ENCODE measurements at places on chromosomes 12 and 14.

DNA sequence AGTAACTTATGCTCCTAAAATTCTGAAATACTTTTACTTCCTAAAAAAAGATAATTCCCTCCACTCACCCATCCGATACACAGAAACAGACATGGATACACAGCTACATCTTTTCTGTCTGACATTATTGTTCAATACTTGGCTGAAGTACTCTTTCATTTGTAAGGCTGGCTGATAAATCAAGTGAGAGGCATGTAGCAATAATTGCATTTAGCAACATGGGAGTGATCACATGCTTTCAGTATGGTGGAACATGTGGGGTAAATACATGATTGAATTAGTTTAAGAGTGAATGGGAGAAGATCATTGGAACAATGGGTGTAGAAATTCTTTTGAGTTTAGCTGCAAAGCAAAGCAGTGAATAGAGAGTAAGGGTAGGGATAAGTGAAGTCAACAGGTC lies 25.6 kb downstream of the PTPRQ start:
- DNase-seq = no peak

- no peak for DNase-seq
Observed at GRCh38 chr12:95959107-95959506, 16.0 kb downstream of the AMDHD1 start.

DNA sequence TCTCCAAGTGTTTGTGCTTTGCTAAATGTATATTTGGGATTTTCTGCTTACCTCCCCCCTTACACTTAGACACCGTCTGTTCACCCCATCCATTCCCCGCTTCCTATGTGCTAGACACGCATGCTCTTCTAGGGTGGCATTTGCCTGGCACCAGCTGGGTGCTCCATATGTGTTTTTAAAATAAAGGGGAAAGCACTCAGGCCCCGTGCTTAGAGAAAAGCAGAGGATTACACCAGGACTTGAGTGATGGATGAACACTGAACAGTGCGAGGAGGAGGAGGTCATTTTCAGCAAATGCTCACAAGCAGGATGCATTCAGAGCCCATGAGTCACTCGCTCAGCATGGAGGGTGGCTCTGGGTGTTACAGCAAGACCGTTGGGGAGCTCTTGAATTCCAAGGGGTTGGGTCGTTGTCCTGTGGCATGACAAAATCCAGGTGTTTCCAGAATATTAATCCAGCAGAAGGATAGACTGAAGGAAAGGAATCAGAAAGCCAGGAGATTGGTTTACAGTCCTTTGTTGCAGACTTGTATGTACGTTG lies 2.9 kb upstream of the BDKRB1 start:
- DNase-seq = no peak

GRCh38 chr12:27462151-27462694 lies 15.7 kb downstream of the SMCO2 start:
- DNase-seq = no peak

- no peak for DNase-seq
Observed at GRCh38 chr12:123531091-123531490, 2.4 kb downstream of the RILPL1 start.

DNA sequence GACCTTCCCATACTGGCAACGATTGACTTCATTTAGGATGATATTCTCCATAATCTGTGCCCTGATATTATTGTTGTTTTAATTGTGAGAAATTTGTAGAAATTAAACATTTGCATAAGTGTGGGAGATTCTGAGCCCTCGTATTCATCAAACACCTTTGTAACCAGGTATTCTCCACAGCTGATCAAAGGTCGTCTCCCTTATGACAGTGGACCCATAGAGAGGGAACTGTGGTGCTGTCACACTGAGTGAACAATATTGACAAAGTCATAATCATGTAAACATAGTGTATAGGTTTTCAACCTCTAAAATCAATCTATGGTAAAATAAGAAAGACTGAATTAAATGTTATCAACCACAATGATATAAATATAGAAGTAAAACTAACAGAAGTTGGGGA lies 14.9 kb upstream of the PLEKHG3 start:
- no peak for DNase-seq

DNA sequence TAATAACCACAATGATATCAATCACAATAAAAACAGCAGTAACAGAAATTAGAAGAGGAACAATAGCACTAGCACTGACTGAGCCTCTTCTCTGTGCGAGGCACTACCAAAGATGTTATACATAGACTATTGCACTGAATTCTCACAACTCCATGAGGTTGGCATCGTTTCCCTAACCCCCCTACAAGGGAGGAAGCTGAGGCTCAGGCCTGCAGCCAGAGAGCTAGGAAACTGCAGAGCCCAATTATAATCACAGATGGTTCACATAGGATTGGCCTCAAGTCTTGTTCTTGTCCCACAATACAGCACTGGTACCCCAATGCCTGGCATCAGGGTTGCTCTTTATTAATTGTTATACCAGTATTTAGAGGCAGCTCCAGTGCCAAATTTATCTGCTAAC lies 278.0 kb downstream of the CEP128 start:
- DNase-seq = no peak

DNA sequence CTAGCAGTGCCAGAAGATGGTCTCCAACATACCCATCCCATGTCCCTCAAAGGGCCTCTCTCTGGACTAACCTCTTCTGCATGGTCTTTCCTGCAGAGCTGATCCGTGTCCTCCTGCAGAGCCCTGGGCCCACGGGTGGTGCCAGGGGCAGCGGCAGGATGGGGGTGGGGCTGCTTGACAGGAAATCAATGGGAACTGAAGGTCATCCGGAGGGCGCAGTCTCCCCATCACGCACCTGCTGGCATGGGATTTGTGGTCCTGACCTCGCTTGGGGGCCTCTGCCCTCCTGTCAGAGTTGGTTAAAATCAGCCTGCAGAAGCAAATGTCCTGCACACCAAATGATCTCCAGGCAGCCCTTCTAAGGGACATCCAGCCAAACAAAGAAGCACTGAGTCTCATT lies 110.2 kb downstream of the DPF3 start:
- DNase-seq = no peak

DNA sequence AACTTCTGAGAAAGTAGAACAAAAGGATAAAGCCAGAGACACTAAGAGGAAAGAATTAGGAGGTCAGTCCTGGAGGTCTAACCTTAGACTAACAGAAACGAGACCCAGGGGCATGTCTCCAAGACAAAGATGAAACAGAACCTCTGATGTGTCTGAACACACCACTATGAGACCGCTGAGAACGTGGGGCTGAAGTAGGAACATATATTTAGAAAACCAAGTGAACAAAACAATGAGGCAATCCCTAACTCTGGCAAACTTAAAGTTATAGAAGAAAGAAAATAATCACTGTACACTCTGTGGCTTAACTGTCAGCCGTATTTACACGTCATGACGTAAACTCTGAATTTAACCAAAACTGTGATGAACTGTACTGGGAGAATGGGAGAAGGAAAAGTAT lies 17.9 kb downstream of the KCTD10 start:
- DNase-seq = no peak

GRCh38 chr14:49464885-49465284 lies 121.3 kb downstream of the RPS29 start:
- DNase-seq = no peak

- no peak for DNase-seq
Observed at GRCh38 chr12:52035190-52035589, 16.1 kb upstream of the NR4A1 start.

DNA sequence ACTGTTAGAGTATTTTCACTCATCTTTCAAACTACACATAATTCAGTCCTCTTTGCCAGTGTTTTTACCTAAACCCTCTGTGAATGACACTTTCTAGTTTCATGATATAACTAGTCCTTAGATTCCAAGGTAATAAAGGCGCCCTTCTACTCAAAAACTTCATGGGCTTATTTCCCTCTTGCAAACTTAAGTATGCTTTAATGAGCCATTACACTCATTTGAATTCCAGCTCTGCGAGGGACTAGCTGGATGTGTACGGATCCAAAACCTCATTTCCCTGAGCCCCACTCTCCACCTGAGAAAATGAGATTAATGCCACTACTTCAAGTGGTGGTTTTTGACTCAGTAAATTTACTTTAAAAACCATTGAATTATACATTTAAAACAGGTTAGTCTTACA lies 141.1 kb downstream of the NDUFA12 start:
- DNase-seq = no peak

GRCh38 chr12:111753144-111753881 lies 13.4 kb upstream of the ALDH2 start:
- DNase-seq = no peak

GRCh38 chr14:40139657-40140056 lies 707.4 kb upstream of the FBXO33 start:
- DNase-seq = no peak

- DNase-seq = no peak
Observed at GRCh38 chr12:14962797-14963196, 1.4 kb upstream of the ARHGDIB start.

DNA sequence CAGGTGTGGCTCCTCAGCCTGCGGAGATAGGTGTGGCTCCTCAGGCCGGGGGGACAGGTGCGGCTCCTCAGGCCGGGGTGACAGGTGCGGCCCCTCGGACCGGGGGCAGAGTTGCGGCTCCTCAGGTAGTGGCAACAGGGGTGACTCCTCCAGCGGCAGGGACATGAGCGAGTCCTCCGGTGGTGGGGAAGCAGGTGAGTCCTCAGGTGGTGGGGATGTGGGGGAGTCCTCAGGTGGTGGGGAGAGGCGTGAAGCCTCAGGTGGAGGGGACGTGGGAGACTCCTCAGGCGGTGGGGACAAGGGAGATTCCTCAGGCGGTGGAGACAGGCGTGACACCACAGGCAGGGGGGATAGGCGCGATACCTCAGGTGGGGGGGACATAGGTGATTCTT lies 9.2 kb downstream of the KMT2D start:
- no peak for DNase-seq

DNA sequence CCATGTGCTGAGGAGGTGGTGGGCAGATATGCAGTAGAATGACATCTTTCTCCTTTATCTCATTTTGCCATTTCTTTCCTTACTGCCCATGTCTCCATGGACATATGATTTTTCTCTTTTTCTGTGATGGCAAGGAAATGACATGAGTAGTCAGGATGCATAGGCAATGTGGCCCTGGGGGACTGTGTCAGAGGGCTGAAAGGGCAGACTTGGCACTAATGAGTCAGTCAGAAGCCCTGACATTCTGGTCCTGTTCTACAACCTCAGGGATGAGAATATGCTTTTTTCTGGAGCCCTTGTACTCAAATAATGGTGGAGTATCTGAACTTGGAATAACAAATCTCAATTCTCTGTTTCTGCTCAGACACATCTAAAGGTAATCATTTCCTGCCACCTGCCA lies 167.8 kb downstream of the TMEM117 start:
- DNase-seq = no peak

- no peak for DNase-seq
Observed at GRCh38 chr12:76643438-76643837, 83.9 kb upstream of the OSBPL8 start.

Measured in esophagus squamous epithelium (tissue), 5 donors.